ENCODE measurements at places on chromosomes 6 and 20. TPM values are rescaled to one million over a fixed set of nuclear protein-coding genes. Genes with fewer than 3 reads are reported as not detected.

GRCh38 chr6:144378437-144378836, 93.3 kb downstream of the UTRN start:
- no peaks in the 10 kb centered on the region for H3K27me3 ChIP-seq
- no peak overlapping the region for H3K4me3 ChIP-seq
- no peak for DNase-seq
- H3K36me3 ChIP-seq = no peaks in the 10 kb centered on the region
- no peak overlapping the region for H3K27ac ChIP-seq

DNA sequence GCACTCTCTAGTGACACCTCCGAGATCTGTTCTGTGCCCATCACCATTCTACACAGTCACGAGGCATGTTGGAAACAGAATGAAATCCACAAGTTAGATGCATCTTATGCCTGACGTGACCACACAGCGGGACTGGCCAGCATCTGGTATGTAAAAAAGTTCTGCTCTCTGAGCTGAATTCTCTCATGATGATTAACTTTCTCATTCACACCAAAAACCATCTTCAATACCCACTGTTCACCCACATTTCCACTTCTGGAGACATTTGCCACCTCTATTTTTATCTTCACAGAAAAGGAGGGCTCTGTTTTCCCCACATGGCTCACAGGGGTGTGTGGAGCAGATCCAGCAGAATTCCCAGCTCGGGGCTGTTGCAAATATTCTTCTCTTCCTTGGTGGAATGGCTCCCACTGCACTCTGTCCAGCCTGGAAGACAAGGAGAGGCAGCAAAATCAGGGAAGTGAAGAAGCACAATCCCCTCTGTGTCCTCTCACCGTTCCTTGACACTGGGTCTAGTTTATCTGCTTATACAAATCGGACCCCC, 303.4 kb downstream of the TAF4 start:
- no peaks in the 10 kb centered on the region for H3K36me3 ChIP-seq
- H3K4me3 ChIP-seq = no peak overlapping the region
- H3K4me1 ChIP-seq = no peaks in the 10 kb centered on the region
- DNase-seq = no peak
- no peaks in the 10 kb centered on the region for H3K27me3 ChIP-seq
- no peak overlapping the region for H3K27ac ChIP-seq

GRCh38 chr20:10674684-10675449, 1.1 kb upstream of the JAG1 start:
- H3K27me3 ChIP-seq = peaks cover 12% of the 10 kb centered on the region
- no peak overlapping the region for H3K27ac ChIP-seq
- H3K36me3 ChIP-seq = no peaks in the 10 kb centered on the region
- H3K4me1 ChIP-seq = no peaks in the 10 kb centered on the region
- H3K4me3 ChIP-seq = no peak overlapping the region
- no peak for DNase-seq

DNA sequence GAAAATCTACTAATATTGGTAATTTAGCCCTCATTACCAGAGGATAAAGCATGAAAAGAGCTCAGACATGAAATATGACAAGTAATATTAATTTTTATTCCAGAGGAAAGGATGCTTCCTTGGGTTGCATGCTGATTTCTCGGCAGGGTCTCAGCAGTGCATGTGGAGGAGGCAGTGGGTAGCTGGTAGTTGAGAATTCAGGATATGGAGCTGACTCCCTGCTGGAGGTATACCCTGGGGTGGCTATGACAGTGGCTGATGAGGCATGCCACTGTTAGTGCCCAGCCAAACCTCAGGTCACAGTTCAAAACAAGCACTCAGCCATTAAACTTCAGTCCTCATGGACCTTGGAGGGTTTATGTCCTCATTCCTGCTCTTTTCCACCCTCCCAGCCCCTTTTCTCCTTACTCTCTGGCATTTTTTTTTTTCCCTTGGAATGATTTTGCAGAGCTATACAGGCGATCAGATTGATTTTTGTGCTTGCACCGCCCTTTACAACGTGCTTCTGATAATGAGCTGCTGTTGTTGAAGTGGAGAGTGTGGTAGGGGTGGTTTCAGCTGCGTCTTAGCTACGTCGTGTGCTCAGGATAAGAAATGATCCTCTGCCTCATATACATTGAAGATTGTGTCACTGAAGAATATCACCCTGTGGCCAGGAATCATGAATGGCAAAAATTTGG, 761.9 kb upstream of the MMS22L start:
- H3K27ac ChIP-seq = no peak overlapping the region
- no peaks in the 10 kb centered on the region for H3K36me3 ChIP-seq
- H3K4me1 ChIP-seq = no peaks in the 10 kb centered on the region
- no peaks in the 10 kb centered on the region for H3K27me3 ChIP-seq

DNA sequence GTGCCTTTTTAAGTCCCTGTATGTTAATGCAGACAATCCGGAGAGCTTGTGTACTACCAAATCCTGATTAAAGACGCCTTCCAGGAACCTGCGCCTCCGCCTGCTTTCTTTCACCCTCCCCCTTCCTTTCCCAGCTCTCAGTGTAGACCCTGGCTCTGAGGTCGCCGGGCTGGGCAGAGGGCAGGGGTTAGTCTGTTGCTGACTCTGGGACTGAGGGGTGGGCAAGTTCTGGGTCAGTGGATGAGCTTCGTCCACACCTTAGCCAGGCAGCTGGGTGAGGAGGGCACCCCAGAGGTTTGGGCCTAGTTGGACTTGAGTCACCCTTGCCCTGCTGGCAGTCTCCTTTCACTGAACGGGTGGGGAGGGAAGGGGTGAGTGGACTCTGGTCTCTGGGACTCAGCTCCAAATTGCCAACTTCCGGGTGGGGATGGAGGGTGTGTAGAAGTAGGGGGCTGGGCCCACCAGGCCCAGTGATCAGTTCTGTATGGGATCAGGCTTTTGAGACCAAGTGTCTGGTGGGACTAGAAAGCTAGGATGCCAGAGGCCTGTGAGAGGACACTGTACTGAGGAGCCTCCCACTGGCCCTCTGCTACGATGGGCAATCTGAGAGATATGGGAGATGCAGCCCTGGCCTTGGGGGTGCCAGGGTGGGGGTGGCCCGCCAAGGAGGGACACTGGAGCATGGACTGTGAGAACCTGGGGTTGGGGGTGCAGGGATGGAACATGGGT, 21.3 kb upstream of the SLC22A7 start:
- H3K36me3 ChIP-seq = no peaks in the 10 kb centered on the region
- H3K4me1 ChIP-seq = no peaks in the 10 kb centered on the region
- no peak overlapping the region for H3K27ac ChIP-seq
- H3K4me3 ChIP-seq = peak overlapping the region; percentile 40
- DNase-seq = no peak

DNA sequence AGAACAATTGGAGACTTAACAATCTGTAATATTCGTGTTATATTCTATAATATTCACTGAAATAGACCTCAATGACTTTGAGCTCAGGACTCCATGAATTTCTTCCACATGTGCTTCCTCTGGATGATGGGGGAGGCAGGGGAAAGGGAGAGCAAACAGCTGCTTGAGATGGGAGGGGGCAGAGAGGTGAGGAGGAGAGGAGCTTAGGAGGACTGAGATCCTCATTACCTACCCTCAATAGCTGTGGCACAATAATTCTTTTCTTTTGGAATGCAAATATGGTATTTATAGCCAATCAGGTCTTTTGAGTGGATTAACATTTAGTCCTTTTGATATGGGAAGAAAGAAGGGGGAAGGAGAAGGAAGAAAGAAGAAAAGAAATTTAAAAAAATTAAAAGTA, 64.1 kb upstream of the ZNF217 start:
- no peak for DNase-seq
- H3K27ac ChIP-seq = no peak overlapping the region
- no peaks in the 10 kb centered on the region for H3K27me3 ChIP-seq
- H3K4me3 ChIP-seq = no peak overlapping the region

- no peak for DNase-seq
- H3K36me3 ChIP-seq = no peaks in the 10 kb centered on the region
- no peak overlapping the region for H3K27ac ChIP-seq
- H3K4me3 ChIP-seq = no peak overlapping the region
Observed at GRCh38 chr6:81759782-81760181, 7.3 kb upstream of the TENT5A start.

GRCh38 chr20:63273635-63274380, 1.2 kb downstream of the ARFGAP1 start:
- H3K36me3 ChIP-seq = peaks cover 3% of the 10 kb centered on the region
- no peak for DNase-seq
- peak overlapping the region; percentile 53 for H3K4me3 ChIP-seq

- H3K27me3 ChIP-seq = no peaks in the 10 kb centered on the region
- H3K4me3 ChIP-seq = peak overlapping the region; percentile 97
- H3K27ac ChIP-seq = peak overlapping the region; percentile 89
- H3K4me1 ChIP-seq = peaks cover 25% of the 10 kb centered on the region
- H3K36me3 ChIP-seq = peaks cover 3% of the 10 kb centered on the region
Observed at GRCh38 chr20:408843-409696, 971 bp downstream of the RBCK1 start.

- H3K4me3 ChIP-seq = no peak overlapping the region
- H3K4me1 ChIP-seq = peaks cover 8% of the 10 kb centered on the region
- H3K27me3 ChIP-seq = no peaks in the 10 kb centered on the region
Observed at GRCh38 chr6:104855507-104855906, 4.2 kb downstream of the HACE1 start.

GRCh38 chr6:150770637-150771036, 94.9 kb upstream of the MTHFD1L start:
- H3K27me3 ChIP-seq = no peaks in the 10 kb centered on the region
- no peak overlapping the region for H3K4me3 ChIP-seq
- no peak for DNase-seq
- H3K36me3 ChIP-seq = no peaks in the 10 kb centered on the region
- H3K4me1 ChIP-seq = no peaks in the 10 kb centered on the region

DNA sequence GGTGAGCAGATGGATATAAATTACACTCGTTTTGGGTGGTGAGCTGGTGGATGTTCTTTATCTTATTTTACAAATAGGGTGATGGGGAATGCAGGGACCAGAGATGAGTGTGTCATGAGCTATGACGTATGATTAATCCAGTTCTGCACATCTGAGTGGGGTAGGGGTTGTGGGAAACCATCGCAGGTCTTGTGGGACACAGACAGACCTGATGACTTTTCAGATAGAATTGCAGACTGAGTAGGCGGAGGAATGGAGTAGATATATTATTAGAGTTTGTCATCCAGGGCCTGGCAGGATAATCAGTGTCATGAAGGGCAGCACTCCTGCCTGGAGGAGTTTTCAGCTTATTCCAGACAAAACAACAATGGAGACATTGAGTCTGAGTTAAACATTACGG, 12.9 kb upstream of the DSP start:
- H3K4me3 ChIP-seq = no peak overlapping the region
- H3K27ac ChIP-seq = no peak overlapping the region
- no peaks in the 10 kb centered on the region for H3K36me3 ChIP-seq

DNA sequence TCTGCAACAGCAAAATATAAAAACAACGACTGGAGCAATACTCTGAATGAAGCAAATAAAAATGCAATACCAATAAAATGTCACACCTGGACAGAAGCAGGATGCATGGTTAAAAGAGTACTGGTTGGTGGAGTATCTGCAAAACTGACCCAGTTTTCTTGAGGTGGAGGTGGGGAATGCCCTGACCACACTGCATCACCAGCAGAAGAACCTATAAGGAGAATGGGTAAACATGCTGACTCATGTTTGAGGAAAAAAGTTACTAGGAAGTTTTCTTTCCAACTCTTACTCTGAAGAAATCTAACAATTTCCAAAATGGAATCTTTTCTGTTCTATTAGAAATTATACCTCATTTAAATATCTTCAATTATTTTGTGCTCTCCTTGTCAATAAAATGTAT, 43.6 kb downstream of the REPS1 start:
- no peaks in the 10 kb centered on the region for H3K36me3 ChIP-seq
- H3K27ac ChIP-seq = no peak overlapping the region
- H3K27me3 ChIP-seq = no peaks in the 10 kb centered on the region

DNA sequence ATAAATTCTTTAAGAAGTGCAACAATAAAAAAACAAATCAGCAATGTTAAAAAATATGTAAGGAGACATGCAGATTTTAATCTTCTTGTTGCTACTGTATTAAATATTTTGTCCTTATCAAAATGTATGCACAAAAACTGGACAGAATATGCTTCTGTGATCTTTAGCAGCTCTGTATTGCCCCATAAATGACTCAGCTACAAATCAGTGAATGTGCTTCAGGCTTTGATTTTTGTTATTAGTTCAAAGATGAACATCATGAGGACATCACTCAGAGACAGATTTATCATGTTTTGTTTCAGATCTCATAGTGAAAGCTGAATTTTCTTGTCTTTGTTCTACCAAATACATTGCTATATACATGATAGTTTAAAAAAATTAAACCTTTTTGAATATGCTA, 312.4 kb downstream of the GRIK2 start:
- H3K27me3 ChIP-seq = no peaks in the 10 kb centered on the region
- H3K4me1 ChIP-seq = no peaks in the 10 kb centered on the region
- DNase-seq = no peak
- H3K27ac ChIP-seq = no peak overlapping the region
- no peak overlapping the region for H3K4me3 ChIP-seq
- no peaks in the 10 kb centered on the region for H3K36me3 ChIP-seq

- H3K36me3 ChIP-seq = no peaks in the 10 kb centered on the region
- H3K4me1 ChIP-seq = no peaks in the 10 kb centered on the region
- no peak overlapping the region for H3K4me3 ChIP-seq
- H3K27ac ChIP-seq = no peak overlapping the region
- H3K27me3 ChIP-seq = no peaks in the 10 kb centered on the region
- no peak for DNase-seq
Observed at GRCh38 chr6:3610206-3610605, 141.3 kb downstream of the PXDC1 start.

- H3K36me3 ChIP-seq = no peaks in the 10 kb centered on the region
- no peak for DNase-seq
- H3K4me3 ChIP-seq = no peak overlapping the region
- H3K4me1 ChIP-seq = no peaks in the 10 kb centered on the region
- H3K27ac ChIP-seq = no peak overlapping the region
Observed at GRCh38 chr20:19354950-19355349, 142.5 kb downstream of the SLC24A3 start.

- H3K27me3 ChIP-seq = no peaks in the 10 kb centered on the region
- no peaks in the 10 kb centered on the region for H3K4me1 ChIP-seq
- no peak overlapping the region for H3K4me3 ChIP-seq
Observed at GRCh38 chr20:19692685-19693119, 65.4 kb upstream of the RIN2 start.

DNA sequence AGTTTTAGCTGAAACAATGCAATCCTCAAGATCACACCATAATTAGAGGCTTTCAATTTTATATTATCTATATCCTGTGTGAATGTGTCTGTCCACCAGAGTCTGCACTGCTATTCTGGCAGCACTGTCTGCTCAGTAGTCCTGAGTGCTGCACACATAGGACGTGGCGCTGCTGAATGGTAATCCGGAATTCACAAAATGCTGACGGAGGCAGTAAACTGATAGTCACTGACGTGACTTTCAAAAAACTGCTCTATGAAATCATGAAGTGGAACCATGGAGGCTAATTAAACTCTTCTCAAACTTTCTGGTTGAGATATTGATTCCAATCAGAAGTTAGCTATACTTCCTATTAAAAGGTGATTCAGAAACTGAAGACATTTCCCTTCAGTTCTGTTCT, 190.8 kb upstream of the NOX3 start:
- H3K4me3 ChIP-seq = no peak overlapping the region
- H3K27ac ChIP-seq = no peak overlapping the region
- DNase-seq = no peak
- H3K27me3 ChIP-seq = no peaks in the 10 kb centered on the region
- no peaks in the 10 kb centered on the region for H3K36me3 ChIP-seq

GRCh38 chr6:21748343-21749056, 154.9 kb downstream of the SOX4 start:
- no peaks in the 10 kb centered on the region for H3K27me3 ChIP-seq
- no peak overlapping the region for H3K4me3 ChIP-seq
- DNase-seq = no peak
- no peak overlapping the region for H3K27ac ChIP-seq

HLA-DQB2 gene
- 1.8 TPM for total RNA-seq

SRMS gene
- total RNA-seq = not detected

KCNK15 gene
- total RNA-seq = not detected

LAMA4 gene
- not detected for total RNA-seq

SALL4 gene
- not detected for total RNA-seq

TMEM74B gene
- total RNA-seq = 0.40 TPM

VEGFA gene
- 61.3 TPM for total RNA-seq
